Hypothalamus (tissue), 51 donors: ENCODE measurements at places on chromosomes 2 and 18.

GRCh38 chr18:56516789-56517188, 121.6 kb downstream of the TXNL1 start:
- DNase-seq = no peak

DNA sequence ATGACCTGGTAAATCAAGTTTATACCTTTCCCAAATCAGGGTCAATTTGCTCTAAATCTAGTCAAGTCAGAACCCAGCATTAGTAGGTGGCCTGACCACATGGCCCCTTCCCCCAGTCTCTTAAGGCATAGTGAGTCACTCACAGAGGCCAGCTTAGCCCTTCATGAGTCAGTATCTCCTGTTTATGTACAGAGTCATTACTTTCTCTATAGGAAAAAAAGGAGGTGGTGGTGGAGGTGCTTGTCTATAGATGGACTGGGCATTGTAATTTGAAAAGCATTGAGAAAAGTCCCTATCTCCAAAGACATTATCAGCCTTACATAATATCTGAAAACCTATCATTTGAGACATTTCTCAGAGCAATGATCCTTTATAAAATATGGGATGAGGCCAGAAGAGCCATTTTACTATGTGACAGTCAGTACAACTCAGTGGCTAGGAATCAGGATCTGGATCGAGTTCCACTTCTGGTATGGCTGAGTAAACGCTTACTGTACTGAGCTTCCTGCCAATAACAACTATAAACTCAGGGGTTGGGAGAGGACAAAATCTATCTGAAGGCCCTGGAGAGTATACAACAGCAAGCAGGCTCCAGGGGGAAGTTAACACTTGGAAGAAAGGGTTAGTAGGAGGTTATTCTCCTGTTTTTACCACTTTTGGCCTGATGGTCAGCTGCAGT, 22.5 kb upstream of the SIGLEC15 start:
- no peak for DNase-seq

DNA sequence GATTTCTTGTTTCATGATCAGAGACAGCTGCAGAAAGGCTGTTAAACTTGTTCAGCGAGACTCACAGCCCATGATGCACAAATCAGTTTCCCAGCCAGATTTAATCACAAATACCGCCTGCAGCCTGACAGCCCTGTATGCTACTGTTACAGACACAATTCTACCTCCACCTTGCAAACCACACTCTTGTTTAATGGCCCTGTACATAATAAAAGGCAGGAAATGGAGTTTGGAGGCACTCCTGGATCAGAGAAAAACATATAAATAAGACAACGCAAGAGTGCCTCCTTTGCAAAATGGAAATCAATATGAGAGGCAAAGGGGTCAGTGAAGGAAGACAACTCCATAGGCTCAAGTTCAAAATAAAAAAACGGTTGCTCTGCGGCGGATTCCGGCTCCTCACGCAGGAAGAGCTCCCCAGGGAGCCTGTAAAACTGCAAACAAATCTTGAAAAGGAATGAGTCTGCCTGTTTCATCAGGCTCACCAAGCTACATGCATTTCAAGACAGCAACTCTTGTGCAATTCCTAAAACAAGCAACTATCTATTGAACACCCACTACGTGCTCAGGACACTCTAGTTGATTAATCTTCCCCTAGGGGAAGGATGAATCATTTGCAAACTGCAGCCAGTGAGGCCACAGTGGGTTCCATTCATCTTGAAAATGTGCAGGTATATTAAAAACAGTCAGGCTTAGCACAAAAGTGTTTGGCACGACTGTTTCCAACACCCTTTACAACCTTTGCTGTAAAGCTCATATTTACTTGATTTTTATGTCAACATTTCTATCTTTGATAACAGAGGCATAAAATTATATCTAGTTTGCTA, 37.5 kb downstream of the TBC1D8 start:
- no peak for DNase-seq

- no peak for DNase-seq
These were observed 80.3 kb upstream of the SESTD1 start for GRCh38 chr2:179344970-179345369.

GRCh38 chr2:184814421-184814820, 216.1 kb downstream of the ZNF804A start:
- no peak for DNase-seq
